ENCODE measurements at places on chromosomes 1 and 21.

DNA sequence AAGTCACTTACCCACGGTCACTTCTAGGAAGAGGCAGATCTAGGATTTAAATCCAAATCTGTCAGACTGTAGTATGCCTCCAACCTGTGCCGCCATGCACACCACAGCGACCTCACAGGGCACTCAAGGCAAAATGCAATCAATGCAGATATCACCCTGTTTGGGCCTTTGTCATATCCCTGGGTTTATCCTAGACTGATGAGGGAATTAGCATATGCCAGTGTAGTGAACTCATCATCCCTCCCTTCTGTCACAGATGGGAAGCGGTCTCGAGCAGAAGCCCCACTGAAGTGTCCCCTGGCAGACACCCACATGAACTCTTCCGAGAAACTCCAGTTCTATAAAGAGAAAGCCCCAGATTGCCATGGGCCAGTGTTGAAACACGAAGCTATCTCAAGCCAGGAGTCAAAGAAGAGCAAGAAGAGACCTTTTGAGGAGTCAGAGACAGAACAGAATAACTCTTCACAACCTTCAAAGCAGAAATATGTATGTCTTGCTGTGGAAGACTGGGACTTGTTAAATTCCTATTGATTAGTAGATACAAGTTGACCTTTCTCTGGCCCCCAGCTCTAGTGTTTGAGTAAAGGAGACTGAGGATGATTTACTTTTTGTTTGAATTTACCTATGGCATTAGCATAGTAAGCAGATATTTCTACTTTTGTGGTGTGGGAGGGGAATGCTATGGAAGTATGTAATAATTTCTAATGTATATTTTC lies 21.4 kb downstream of the LRRC42 start:
- no peak for DNase-seq

DNA sequence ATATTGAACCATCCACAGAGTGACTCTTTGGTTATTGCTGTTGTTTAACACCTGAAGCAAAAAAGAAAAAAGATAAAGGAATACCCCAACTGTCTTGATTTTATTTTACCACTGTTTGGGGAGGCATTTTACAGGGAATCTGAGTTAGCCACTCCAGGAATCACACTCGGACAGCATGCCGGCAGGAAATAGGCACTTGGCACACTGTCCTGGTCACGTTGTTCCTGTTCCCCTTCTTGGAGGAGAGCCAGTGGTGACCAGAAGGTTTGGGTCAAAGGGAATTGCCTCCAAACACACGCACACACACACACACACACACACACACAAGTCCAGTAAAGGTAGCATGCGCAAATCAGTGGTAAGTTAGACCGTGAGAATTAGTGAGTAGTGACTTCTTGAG lies 13.8 kb downstream of the RGS4 start:
- no peak for DNase-seq

GRCh38 chr1:20416706-20417105 lies 69.3 kb downstream of the CAMK2N1 start:
- DNase-seq, result no peak

DNA sequence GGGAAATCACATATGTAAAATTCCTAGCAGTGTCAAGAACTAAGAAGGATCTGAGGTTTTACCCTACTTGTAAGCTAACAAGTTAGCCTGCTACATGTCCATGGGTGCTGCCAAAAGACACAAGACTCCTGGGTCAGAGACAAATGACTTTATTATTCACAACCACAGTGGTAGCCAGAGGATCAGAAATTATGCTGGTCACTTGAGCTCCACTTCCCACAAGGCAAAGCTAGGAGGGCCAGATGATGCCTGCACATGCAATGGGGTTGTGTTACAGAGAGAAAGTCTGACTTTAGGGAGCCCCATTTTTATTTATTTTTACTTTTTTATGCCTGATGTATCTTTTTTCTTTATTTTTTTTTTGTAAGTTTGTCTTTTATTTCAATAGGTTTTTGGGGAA lies 136.8 kb downstream of the S1PR1 start:
- DNase-seq, result no peak

- no peak for DNase-seq
Observed at GRCh38 chr1:203026666-203027663, 674 bp downstream of the PPFIA4 start.

- DNase-seq, result no peak
Observed at GRCh38 chr1:113046569-113046968, 26.4 kb upstream of the LRIG2 start.

DNA sequence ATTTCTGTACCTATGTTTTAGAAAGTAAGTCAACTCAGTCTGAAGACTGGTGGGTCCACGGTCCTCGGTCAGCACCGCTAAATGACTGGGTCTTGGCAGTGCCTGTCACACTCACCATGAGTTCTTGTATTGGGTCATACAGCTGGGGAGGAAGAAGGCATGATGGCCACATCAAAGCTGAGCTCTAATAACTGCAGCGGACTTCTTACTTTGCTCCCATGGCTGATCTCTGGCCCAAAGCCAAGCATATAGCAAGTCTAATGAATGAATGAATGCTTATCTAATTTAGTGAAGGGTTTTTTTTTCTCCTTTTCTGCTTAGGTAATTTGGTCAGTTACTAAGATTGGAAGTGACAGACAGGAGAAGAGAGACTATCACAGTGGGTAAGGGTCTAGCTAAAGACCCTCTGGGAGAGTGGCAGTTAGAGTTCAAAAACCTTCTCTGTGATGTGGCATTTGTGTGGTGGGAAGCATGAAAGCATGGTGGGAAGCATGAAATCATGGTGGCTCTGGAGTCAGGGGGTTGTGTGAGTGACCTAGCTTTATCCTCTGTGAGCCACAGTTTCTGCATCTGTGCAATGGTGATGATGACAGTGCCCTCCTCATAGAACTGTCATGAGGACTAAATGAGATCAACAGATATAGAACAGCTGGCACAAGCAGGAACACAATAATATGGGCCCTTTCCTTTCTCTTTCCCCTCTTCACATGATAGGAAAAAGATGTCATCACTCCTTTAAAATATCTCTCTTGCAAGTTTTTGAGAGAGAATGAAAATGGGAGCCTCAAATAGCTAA lies 78.9 kb upstream of the JAK1 start:
- DNase-seq, result no peak

DNA sequence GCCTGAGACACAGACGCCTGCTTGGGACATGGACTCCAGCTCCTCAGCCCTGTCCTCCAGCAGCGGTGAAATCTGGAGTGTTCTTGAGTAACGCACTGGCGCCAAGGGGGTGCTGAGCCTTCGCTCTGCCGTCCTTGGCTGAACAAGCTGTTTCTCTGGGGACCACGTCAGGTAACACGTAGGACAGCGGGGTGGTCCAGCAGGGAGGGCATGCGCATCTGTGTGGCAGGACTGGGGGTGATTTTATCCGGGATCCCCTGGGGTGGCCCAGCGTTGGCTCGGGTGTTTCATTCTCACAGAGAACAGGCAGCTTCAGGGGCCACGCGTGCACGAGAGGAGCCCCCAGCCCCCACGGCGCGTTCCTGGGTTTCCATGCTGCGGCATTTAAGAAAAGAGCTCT lies 61.2 kb downstream of the AGPAT3 start:
- no peak for DNase-seq

DNA sequence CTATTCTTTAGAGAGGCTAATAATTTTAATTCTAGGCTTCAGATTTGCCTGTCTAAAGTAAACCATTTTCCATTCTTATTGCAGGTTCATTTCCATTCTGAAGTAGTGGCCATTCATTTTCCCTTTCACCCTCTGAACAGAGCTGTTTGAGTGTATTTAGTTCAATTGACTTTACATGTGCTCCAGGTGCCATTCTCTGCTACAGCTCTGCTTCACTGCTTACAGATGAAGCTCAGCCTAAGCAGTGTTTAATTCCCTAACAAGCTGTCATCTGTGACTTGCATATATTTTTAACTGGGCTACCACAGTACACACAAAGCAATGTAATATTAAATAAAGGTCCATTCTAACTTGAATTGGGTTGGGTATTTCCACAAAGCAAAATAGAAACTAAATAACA lies 1031.6 kb downstream of the KCNT2 start:
- no peak for DNase-seq

GRCh38 chr21:35933466-35933865 lies 126.9 kb downstream of the SETD4 start:
- no peak for DNase-seq

GRCh38 chr1:186842547-186842946 lies 13.8 kb downstream of the PLA2G4A start:
- no peak for DNase-seq

GRCh38 chr1:237258871-237259270 lies 216.9 kb downstream of the RYR2 start:
- DNase-seq, result no peak

DNA sequence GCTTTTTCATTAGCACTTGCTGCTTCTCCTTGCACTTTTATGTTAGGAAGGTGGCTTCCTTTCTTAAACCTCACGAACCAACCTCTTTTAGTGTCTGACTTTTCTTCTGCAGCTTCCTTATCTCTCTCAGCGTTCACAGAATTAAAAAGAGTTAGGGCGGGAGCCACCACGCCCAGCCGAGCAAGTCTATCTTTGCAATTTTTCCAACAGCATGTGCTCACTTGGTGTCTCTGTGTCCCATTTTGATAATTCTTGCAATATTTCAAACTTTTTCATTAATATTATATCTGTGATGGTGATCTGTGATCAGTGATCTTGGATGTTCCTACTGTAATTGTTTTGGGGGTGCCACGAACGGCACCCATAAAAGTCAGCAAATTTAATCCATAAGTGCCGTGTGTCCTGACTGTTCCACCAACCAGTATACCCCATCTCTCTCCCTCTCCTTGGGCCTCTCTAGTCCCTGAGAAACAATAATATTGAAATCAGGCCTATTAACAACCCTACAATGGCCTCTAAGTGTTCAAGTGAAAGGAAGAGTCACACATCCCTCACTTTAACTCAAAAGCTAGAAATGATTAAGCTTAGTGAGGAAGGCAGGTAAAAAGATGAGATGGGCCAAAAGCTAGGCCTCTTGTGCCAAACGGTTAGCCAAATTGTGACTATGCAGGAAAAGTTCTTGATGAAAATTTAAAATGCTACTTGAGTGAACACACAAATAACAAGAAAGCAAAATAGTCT lies 15.9 kb upstream of the ITPKB start:
- DNase-seq, result no peak

DNA sequence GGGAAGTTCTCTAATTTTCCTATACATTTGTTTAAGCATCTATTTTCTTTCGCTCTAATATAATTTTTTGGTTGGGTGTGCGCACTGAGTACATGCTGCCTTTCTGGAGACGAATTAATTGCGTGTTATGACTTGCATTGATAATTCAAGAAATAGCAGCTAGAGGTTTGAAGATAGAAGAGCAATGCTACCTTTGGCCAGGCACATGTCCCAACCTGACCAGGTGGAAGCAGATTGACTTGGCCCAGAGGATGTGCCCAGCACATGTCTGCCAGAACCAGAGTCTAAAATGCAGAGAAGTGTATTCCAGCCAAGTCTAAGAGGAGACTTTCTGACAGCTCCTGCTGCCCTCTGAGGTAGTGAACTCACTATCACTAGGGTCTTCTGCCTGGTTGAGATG lies 114.3 kb downstream of the SLC35F3 start:
- DNase-seq, result no peak

- no peak for DNase-seq
Observed at GRCh38 chr1:233675446-233675845, 61.5 kb downstream of the KCNK1 start.

- no peak for DNase-seq
Observed at GRCh38 chr1:214403431-214403830, 122.5 kb downstream of the SMYD2 start.

DNA sequence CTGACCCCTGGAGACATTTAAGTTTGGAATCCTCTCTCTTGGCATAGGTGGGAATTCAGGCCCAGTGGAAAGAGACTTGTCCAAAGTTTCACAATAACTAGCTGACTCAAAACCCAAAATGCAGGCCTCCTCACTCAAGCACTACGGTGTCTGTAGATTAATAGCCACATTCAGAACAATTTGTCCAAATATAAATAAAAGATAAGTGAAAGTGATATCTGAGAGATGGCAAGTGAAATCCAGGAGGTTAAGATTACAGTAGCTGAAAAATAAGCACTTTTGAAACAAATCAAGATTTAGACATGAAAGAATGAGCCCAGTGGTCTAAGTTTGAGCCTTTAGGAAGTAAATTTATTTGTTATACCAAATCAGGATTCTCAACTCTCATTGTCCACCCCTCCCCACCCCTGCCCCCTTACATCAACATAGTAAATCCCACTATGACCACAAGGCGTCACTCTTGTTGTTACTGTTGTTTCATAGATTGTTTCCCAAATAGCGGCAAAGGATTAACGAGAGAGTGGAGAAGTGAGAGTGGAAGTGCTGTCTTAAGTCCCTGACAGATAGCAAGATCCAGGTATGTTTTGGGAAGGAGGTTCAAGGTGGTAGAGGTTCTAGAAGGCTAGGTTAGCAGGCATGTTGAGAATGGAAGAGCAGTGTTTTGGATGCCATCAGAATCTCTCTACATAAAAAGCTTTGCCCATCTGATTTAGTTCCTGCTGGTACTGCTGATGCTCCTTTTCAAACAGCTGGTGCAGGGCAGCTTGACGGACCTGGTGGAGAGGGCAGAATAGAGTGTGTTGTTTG lies 7.1 kb upstream of the TPM3 start:
- peak; percentile 66 for DNase-seq

- no peak for DNase-seq
Observed at GRCh38 chr1:76190749-76191424, 116.3 kb downstream of the ST6GALNAC3 start.

GRCh38 chr1:183070923-183071618 lies 47.9 kb downstream of the LAMC1 start:
- DNase-seq, result no peak

DNA sequence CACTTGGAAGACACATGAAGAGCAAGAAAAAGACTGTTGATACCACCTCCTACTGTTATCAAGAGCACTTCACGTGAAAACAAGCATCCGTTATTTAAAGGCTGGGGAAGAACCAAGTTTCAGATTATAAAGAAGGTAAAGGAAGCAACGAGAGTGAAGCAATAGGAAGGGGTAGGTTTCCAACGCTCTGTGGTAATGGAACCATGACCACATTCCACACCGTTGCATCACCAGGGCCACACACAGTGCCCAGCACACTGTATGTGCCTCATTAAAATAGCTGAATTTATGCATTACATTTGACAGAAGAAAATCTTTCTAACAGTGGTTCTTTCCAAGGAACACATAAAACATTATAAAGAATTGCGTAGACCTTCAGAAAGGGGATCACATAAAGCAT lies 435.8 kb downstream of the MRPL39 start:
- DNase-seq, result no peak

DNA sequence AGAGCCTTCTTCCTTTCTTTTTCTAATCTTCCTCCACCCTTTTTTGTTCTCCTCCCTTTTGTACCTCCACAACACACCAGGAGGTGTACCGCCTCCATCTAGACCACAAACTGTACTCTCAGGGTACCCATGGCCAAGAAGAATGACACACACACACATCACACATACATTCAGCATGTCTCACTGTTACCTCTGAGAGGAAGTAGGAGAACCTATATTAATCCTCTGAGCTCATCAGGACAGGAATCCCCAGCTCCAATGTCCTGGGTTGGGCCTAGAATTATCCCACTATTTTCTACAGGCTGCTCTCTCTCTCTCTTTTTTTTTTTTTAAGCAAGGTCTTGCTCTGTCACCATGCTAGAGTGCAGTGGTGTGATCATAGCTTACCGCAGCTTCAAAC lies 36.7 kb downstream of the ATP2B4 start:
- no peak for DNase-seq

- DNase-seq, result no peak
Observed at GRCh38 chr21:25569711-25570110, 37.6 kb downstream of the MRPL39 start.

- DNase-seq, result no peak
Observed at GRCh38 chr1:1237874-1238701, 6.1 kb downstream of the B3GALT6 start.
